ENCODE measurements at places on chromosomes 1 and 21.

- DNase-seq = no peak
These were observed 438.5 kb downstream of the PTPRU start for GRCh38 chr1:29674627-29675326.

- no peak for DNase-seq
These were observed 22.5 kb upstream of the PKP1 start for GRCh38 chr1:201260648-201261311.

- no peak for DNase-seq
These were observed 65.1 kb downstream of the MSH4 start for GRCh38 chr1:75861831-75862230.

GRCh38 chr1:2404142-2404889, 8.0 kb downstream of the PEX10 start:
- DNase-seq = no peak

DNA sequence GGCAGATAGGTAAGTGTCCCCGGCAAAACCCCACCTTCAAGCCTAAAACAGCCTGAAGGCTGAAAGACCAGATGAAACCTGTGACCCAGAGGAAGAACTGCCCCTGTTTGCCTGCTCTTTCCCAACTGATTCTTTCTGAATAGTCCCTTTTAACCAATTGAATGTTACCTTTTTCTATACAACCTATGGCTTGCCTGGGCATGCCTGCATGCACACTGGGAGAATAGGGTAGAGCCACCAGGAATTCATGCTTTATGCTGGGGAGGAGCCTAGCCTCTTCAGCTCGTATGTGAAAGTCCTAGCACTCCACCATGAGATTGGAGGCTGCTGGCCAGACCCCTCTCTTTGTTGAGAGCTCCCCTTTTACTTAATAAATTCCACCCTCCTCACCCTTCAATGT, 340.0 kb downstream of the PTBP2 start:
- DNase-seq = no peak

DNA sequence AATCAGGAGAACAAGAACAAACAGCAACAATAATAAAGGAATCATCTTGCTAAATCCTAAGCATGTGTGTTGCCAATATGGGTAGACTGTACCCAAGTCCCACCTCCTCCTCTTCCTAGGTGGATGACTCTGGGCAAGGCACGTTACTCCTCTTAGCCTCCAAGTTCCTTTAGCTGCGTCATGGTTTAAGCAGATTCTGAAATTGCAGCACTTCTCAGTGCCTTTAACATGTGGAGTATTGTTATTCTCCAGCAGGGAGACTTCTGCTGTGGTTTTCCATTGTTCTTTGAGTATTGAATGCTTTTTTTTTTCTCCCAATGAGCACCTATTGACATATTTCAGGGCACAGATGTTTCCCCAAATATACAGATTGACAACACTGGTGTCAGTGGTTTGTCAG, 15.5 kb downstream of the ARHGEF10L start:
- DNase-seq = no peak

DNA sequence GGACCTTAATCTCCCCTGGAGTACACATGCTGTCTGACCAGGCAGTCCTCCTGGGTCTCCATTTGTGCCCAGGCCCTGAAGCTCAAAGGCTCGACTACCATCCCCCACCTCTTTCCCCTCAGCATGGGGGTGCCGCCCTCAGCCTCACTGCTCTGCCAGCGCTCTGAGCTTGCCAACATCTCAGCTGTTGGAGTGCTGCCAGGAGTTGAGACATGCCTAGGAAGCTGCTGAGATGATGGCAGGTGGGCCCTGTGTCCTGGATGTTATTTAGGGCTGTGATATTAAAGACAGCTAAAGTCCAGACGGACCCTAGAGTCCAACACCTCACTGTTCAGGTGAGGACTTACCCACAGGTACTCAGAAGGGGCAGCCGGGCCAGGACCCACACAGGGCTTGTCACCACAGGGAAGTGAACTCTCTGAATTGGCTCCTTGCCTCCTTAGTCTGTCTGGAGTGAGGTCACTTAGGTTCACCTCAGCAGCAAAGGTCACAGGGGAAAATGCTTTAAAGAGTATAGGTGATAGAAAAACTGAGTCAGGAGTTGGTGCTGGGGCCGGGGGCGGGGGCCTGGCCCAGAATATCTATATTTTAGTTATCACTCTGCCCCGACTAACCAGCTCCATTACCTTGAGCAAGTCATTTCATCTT, 19.7 kb upstream of the KCNC4 start:
- DNase-seq = peak; percentile 84

- DNase-seq = peak; percentile 54
These were observed 2.8 kb upstream of the ZBTB7B start for GRCh38 chr1:154999571-155000410.

DNA sequence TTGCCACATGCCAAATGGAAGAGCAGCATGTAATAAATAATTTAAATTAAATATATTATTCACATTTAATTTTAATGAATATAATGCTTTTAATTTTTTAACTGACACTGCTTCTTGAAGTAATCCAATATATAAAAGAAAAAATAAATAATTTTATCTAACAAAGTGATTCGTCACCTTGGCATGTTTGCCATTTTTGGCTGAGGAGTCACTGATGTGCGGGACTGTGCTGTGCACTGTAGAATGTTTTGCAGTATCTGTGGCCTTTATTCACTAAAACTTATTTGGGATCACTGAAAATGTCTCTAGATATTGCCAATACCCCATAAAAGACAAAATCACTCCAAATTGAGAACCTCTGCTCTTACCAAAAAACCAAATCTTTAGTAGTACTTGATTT, 807.8 kb downstream of the BRINP3 start:
- DNase-seq = no peak

DNA sequence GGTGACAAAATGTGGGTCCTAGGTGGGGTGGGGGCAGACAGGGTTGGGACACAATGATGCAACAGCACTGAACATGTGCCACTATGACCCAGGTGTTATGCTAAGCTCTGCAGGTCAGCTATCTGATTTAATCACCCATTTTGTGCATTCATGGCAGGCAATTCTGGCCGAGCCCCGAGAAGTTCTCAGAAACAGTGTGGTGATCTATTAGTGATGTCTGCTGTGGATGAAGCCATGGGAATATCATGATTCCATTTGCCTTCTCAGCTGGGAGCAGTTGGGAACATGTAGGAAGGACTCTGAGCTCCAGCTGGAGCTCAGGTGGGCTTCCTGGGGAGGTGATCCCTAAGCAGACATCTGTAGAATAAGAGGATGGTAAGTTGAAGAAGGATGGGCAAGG, 194.0 kb upstream of the POU3F1 start:
- DNase-seq = no peak

- DNase-seq = no peak
These were observed 1899.9 kb downstream of the NCAM2 start for GRCh38 chr21:22898051-22898665.

- DNase-seq = no peak
These were observed 12.3 kb upstream of the CENPF start for GRCh38 chr1:214590696-214591095.

DNA sequence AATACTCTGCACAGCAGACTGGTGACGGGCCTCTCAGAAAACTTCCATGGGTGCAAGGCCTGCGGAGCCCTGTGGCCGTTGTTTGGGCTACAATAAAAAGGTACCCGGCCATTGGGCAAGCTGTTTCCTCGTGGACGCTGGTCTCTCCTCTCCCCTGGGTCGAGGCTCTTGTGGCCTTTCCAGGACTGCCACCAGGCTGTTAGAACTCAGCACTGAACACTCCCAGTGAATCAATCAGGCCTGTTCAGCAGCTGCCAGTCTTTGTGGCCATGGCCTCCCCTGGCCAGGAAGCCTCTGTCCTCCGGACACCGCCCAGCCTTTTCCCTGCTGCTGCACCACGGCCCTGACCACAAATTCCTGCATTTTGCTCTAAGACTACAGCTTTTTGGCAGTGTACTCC, 33.0 kb upstream of the ACTRT2 start:
- no peak for DNase-seq

- no peak for DNase-seq
These were observed 368.0 kb downstream of the HHAT start for GRCh38 chr1:210696709-210697108.

DNA sequence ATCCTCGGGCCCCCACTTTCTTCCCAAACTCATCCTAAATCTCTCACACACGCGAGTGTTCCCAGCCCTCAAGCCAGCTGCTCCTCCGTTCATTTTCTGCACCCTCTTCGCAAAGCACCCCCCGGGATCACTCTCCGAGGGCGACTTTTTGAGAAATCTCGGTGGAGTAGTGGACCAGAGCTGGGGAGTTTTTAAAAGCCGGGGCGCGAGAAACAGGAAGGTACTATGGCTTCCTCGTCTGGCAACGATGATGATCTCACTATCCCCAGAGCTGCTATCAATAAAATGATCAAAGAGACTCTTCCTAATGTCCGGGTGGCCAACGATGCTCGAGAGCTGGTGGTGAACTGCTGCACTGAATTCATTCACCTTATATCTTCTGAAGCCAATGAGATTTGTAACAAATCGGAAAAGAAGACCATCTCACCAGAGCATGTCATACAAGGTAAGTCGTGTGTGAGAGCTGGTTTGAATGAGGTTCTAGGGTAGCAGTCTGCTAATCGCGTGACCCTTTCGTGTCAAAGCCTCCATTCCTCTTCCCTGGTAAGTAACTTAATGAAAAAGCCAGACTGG, 800 bp downstream of the DR1 start:
- peak; percentile 25 for DNase-seq

GRCh38 chr1:60102267-60103061, 28.9 kb upstream of the C1orf87 start:
- DNase-seq = no peak

DNA sequence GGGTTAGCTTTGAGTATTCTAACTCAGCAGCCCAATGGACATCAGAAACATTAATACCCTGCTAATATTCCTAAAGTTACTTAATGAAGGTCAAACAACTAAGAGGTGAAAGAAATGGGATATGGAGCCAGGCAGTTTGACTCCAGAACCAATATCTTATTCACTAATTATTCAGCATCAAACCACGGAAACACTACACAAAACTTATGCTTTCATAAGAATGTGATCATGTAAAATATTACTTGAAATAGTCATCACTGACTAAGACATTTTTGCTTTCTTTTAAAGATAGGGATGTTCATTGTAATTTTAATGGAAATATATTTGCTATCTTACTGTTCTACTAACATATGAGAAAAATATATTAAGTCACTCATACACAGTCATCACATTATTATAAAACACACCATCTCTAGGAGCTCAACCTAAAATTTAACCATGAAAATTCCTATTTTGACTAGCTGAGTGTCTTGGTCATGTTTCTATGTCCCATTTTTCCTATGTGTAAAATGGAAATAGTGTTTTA, 240.9 kb downstream of the KCTD3 start:
- DNase-seq = no peak

DNA sequence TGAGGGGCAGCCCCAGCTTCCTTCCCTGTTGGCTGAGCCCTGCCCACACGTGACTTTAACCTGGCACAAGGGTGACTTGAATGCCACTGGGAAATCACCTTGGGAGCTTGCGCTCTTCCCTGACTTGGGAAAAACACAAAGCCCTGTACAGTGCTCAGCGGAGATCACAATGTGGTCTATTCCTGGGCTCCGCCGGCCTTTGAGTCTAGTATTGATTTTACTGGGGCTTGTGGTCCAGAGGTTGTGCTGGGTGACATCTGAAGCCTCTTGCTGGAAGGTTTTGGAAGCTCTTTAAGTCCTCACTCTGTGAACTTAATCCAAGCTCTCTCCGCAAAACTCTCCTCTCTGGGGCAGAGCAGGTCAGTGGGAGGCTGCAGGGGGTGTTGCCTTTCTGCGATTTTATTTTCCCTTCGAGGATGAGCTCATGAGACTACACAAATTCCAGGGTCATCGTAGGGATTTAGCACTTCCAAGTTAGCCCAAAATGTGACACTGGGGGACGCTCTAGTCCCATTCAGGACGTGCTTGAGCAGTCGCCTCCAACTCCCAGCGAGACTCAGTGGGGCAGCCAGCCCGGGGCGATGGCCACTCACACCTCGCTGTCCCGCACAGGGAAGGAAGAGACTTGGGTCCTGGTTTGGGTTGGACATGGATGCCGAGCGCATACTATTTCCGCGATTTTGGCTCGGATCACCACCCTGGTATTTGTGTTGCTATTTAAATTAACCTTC, 291.9 kb upstream of the AJAP1 start:
- no peak for DNase-seq

- DNase-seq = no peak
These were observed 406 bp downstream of the HTR1D start for GRCh38 chr1:23216771-23217420.

GRCh38 chr21:46226920-46227599, 1.5 kb downstream of the LSS start:
- no peak for DNase-seq

GRCh38 chr21:44418876-44419230, 36.5 kb upstream of the LRRC3 start:
- no peak for DNase-seq

- no peak for DNase-seq
These were observed 116.3 kb upstream of the COL6A1 start for GRCh38 chr21:45865106-45865835.

DNA sequence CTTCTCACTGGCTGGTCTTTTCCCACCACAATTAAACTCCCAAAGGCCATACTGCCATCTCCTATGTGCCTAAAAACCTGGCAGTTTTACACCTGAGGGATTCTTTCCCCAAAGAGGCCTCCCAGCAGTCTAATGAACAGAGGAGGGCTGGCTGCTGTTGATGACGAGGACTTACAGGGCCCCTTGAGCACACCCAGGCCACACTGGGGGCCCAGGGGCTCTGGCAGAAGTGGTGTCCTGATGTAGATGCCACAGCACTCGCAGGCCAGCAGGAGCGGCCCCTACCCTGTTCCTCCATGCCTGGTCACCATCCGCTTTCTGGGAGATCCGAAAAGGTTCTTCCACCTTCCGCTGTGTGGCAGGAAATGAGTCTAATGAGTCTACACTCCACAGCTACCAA, 24.2 kb downstream of the POFUT2 start:
- no peak for DNase-seq

DNA sequence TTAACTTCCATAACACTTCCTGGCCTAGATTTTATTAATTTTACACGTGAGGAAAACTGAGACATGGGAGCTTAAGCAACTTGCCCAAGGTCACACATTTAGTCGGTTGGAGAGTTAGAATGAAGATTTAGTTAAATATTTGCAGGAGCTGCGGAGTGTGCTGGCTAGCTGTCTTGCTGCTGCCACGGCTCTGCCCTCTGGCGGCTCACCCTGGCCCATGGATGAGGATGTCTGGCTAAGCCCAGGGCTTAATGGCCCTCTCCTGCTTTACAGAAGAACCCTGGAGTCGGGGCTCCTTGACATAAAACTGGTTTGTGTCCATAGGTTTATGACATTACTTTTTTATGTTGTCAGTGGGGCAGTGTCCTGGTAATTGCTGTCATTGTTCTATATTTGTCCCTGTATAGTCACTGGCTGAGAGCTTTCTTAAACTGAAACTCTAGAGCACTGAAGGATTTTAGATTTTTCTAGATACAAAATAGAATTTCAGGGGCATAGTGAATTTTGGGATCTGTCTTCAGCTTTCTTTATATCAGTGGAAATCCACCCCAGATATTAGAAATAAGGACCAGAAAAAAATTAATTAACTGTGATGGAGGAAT, 88.9 kb upstream of the WLS start:
- peak; percentile 54 for DNase-seq

DNA sequence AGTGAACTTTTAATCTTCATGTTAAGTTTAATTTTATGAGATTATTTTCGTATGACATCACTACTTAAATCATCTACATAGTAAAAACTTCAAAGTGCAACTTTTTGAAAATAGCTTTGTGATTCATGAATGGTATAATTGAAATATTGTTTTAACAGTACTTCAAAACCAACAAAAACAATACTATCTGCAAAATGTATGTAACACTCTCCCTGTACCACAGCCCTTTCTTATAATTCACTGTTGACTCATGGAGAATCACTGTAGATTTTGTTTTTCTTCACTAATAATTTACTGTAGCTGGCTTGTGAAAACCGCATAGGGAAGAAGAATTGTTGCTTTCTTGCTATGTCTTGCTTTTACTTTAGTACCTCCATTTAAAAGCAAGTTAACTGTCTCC, 301.4 kb upstream of the ADAMTS5 start:
- no peak for DNase-seq

Data from NCI-H1092 treated with DMSO at 0.1 percent for 48 hours (cell line).